ENCODE measurements at places on chromosomes 6 and 20.
A peak's percentile ranks its signal among the peaks of the same experiment; 100 is the strongest.

GRCh38 chr6:15472621-15473020 lies 190.2 kb downstream of the DTNBP1 start:
- DNase-seq, result no peak

GRCh38 chr20:38975539-38976120 lies 13.5 kb downstream of the DHX35 start:
- DNase-seq, result no peak

- peak; percentile 88 for DNase-seq
These were observed 12.8 kb upstream of the SERPINB1 start for GRCh38 chr6:2854396-2854982.

- DNase-seq, result no peak
These were observed 164.2 kb upstream of the TNFAIP3 start for GRCh38 chr6:137702791-137703424.

DNA sequence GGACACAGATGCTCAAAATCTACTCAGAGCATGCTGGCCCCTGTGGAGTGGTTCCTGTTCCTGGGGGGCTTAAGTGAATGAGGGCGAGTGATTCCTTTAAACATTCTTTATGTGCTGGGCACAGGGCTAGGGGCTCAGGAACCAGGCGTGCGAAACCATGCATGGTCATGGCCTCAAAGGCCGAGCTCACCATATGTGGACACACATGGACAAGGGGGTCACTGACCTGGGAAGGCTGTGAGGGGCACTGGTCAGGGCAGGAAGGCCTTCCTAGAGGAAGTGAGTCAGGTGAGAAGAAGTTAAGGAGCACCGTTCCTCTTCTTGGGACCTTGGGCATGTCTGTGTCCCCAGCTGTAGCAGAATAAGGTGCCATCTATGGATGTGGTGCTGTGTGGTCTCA lies 74.6 kb upstream of the BHLHE23 start:
- DNase-seq, result no peak
